CD8-positive, alpha-beta memory T cell (primary cell): ENCODE measurements at places on chromosomes 3 and 15. TPM values are rescaled to one million over a fixed set of nuclear protein-coding genes. Genes with fewer than 3 reads are reported as not detected.

DNA sequence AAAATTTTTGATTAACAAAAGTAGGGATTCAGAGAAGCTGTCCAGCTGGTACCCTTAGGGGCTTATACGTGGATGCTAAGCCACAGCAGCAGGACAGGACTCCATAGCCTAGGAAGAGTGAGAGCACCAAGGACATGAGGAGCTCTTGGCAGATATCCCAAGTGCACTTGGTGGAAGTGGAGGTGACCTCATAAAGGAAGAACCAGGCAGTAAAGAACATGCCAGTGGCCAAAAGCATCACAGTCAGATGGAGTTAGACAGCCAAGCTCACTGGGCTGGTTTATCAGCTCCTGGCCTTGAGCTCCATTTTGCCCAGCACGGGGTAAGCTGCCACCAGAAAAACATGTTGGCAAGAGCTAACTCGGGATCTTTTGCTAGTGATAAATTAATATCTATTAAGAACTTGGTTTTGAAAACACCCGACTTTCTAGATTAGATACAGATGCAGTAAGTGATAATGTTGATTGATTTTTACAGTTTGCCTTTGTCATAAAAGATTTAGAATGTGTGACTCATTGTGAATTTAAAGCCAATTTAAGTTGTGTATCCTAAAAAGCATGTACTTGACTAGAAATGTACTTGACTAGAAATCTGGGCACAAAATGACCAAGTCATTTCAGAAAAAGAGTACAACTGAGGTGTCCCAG is 108.0 kb downstream of the CMSS1 start:
- H3K36me3 ChIP-seq, result no peaks in the 10 kb centered on the region
- DNase-seq, result no peak
- H3K4me1 ChIP-seq, result no peaks in the 10 kb centered on the region
- H3K27ac ChIP-seq, result no peak overlapping the region
- no peaks in the 10 kb centered on the region for H3K27me3 ChIP-seq

Gene ALDH1L1
- not detected for total RNA-seq

Gene IL16
- 73.8 TPM for total RNA-seq

- DNase-seq, result no peak
- H3K4me3 ChIP-seq, result no peak overlapping the region
- no peaks in the 10 kb centered on the region for H3K36me3 ChIP-seq
- no peaks in the 10 kb centered on the region for H3K27me3 ChIP-seq
- H3K4me1 ChIP-seq, result no peaks in the 10 kb centered on the region
Measured at GRCh38 chr15:78836333-78836732, 25.1 kb upstream of the ADAMTS7 start.

DNA sequence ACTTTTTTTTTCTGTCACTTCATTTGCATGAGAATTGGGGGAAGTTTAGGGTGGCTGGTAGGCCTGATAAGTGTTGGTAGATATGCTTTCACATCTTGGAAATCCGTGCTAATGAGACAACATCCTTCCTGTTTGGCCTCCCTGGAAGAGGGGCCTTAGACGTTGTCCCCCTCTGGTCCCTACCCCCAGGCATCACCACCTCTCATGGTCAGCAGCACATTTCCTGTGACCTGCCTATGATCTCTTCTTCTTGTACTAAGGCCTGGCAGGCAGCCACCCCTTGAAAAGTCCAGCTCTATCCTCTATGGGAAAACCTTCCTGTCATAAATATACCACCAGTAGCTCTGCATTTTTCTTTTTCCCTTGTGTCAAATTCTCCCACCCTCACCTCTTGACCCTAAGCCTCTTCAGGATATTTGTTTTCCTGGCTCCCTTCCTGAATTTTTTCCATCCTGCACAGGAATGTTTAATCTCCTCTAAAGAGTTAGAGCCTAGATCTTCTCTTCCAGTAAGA is 107.8 kb downstream of the SNRK start:
- H3K4me1 ChIP-seq, result peaks cover 23% of the 10 kb centered on the region
- no peaks in the 10 kb centered on the region for H3K27me3 ChIP-seq

Gene ACAN
- not detected for total RNA-seq

Gene GOLGA6A
- total RNA-seq, result not detected

DNA sequence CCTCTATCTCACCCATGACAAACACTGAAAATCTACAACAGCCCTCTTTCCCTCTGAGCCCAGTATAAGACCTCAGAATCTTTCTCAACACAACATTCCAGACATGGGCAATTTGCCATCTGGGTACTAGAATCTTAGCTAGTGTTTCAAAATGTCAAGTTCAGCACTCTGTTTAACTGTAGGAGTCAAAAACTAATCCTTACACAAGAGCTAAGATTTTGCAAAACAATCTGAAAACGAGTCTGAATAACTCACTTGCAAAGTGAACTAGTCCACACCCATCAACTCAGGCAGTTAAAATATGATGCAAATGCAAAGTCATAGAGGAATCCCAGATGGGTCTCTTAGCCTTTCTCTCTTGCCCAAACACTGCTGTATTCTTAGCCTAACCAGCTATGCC is 67.8 kb downstream of the GPR176 start:
- no peaks in the 10 kb centered on the region for H3K36me3 ChIP-seq
- no peaks in the 10 kb centered on the region for H3K27me3 ChIP-seq
- no peaks in the 10 kb centered on the region for H3K4me1 ChIP-seq
- no peak overlapping the region for H3K4me3 ChIP-seq
- DNase-seq, result no peak

Gene CNTN4
- total RNA-seq, result not detected

Gene SPESP1
- 0.86 TPM for total RNA-seq

Gene TMEM108
- total RNA-seq, result not detected

DNA sequence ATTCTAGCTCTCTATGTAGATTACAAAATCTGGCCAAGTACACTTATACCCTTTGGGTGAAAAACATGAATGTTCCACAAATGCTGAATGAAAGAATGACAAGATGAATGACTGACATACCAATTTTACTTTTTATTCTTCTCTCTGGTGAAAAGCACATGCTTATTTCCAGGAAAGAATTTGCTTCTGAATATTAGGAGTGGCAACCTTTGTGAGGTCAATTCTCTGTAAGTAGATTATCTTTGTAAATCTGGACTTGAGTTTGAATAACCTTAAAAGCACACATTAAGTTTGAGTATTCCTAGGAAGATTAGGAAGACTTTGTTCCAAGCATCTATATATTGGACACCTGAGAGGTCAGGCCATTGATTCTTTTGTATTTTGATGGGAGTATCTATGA is 78.1 kb upstream of the P2RY1 start:
- no peaks in the 10 kb centered on the region for H3K36me3 ChIP-seq
- H3K4me3 ChIP-seq, result no peak overlapping the region
- no peak for DNase-seq
- H3K4me1 ChIP-seq, result no peaks in the 10 kb centered on the region

- no peak for DNase-seq
- no peak overlapping the region for H3K27ac ChIP-seq
- H3K27me3 ChIP-seq, result no peaks in the 10 kb centered on the region
- H3K36me3 ChIP-seq, result no peaks in the 10 kb centered on the region
- H3K4me3 ChIP-seq, result no peak overlapping the region
Measured at GRCh38 chr15:52912172-52912571, 122.0 kb upstream of the ONECUT1 start.

- no peak for DNase-seq
- no peaks in the 10 kb centered on the region for H3K36me3 ChIP-seq
- H3K27ac ChIP-seq, result no peak overlapping the region
- peaks cover 6% of the 10 kb centered on the region for H3K4me1 ChIP-seq
- no peaks in the 10 kb centered on the region for H3K27me3 ChIP-seq
- H3K4me3 ChIP-seq, result no peak overlapping the region
Measured at GRCh38 chr15:89141885-89142284, 53.6 kb downstream of the ABHD2 start.

DNA sequence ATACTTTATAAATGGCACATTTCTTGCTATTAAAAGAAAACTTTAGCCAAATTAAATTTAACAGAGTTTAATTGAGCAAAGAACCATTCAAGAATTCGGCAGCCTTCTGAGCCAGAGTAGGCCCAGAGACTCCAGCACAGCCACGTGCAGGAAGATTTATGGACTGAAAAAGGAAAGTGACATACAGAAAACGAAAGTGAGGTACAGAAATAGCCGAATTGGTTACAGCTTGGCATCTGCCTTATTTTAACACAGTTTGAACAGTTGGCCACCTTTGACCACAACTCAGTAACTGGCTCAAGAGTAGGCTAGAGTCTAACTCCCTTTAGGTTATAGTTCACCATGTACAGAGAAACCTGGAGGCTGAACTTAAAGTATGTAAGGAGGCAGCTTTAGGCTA is 17.6 kb downstream of the CFAP44 start:
- DNase-seq, result no peak
- peaks cover 15% of the 10 kb centered on the region for H3K36me3 ChIP-seq
- no peaks in the 10 kb centered on the region for H3K4me1 ChIP-seq
- H3K4me3 ChIP-seq, result no peak overlapping the region
- no peak overlapping the region for H3K27ac ChIP-seq

GRCh38 chr3:170953736-170954135 is 45.3 kb upstream of the EIF5A2 start:
- no peak overlapping the region for H3K27ac ChIP-seq
- DNase-seq, result no peak
- no peaks in the 10 kb centered on the region for H3K27me3 ChIP-seq
- H3K4me3 ChIP-seq, result no peak overlapping the region
- no peaks in the 10 kb centered on the region for H3K4me1 ChIP-seq
- no peaks in the 10 kb centered on the region for H3K36me3 ChIP-seq

DNA sequence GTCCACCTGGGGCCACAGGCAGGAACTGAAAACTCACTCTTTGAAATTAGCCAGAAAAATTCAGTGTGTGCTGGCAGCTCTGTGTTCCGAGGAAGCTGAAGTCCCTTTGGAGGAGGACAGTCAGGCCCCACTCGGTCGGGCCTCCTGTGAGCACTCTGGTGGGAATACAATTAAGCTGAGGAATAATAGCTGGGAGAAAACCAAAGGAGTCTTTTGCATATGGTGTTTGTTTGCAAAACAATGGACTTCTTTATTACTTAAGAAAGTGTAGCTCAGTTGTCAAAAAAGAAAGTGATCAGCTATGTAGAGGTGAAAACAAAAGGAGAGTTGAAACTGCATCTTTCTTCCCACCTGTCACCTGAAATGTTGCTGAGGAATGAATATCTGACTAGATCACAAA is 202.5 kb downstream of the MEIS2 start:
- no peaks in the 10 kb centered on the region for H3K4me1 ChIP-seq
- no peak for DNase-seq
- no peak overlapping the region for H3K4me3 ChIP-seq
- no peak overlapping the region for H3K27ac ChIP-seq

- H3K27me3 ChIP-seq, result peaks cover 3% of the 10 kb centered on the region
- no peak for DNase-seq
- H3K4me3 ChIP-seq, result no peak overlapping the region
- H3K36me3 ChIP-seq, result no peaks in the 10 kb centered on the region
Measured at GRCh38 chr15:78408961-78409360, 29.1 kb upstream of the IREB2 start.

GRCh38 chr3:123869165-123869564 is 15.0 kb downstream of the MYLK start:
- no peaks in the 10 kb centered on the region for H3K27me3 ChIP-seq
- no peak for DNase-seq
- H3K27ac ChIP-seq, result no peak overlapping the region
- H3K4me1 ChIP-seq, result no peaks in the 10 kb centered on the region

Gene ANO10
- total RNA-seq, result 12.3 TPM

DNA sequence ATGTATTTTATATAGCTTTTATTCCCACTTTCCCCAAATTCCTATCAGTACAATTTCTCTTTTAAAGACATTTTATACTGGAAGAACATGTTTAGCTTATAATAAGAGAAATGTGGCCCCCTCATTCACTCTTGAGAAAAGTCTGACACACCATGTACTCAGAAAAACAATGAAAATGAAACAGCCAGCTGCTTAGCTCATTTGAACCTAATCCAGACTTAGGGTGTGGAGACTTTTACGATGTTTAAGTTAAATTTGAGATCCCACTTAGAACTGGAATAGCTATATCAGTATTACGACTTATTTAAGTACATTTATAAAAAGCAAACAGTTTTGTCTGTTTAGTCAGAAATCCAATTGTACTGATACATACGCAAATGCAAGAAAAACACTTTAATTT is 252.3 kb upstream of the ARRDC4 start:
- no peak for DNase-seq
- H3K4me3 ChIP-seq, result no peak overlapping the region
- H3K27me3 ChIP-seq, result no peaks in the 10 kb centered on the region
- H3K27ac ChIP-seq, result no peak overlapping the region
- no peaks in the 10 kb centered on the region for H3K36me3 ChIP-seq

DNA sequence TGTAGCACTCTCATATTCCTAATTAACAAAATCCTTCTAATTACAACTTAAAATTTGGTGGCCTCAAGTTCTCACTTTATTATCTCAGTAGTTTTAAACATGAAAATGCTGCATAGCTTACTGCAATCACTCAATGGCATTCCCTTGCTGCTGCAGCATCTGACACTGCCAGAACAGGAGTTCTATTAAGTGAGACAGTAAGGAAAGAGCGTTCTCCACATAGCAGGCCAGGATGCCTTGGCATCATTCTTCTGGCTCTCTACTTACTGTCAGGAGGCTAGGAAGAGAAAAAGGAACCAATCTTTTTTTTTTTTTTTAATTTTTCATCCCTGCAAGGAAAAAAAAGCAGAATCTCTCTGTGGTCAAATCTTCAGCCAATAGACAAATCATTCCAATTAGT is 3.2 kb downstream of the CNBP start:
- H3K27ac ChIP-seq, result no peak overlapping the region
- H3K27me3 ChIP-seq, result no peaks in the 10 kb centered on the region
- no peak for DNase-seq

Gene TADA3
- 58.8 TPM for total RNA-seq

- no peak for DNase-seq
- H3K4me1 ChIP-seq, result peaks cover 22% of the 10 kb centered on the region
- H3K36me3 ChIP-seq, result no peaks in the 10 kb centered on the region
Measured at GRCh38 chr15:58355382-58355971, 76.3 kb upstream of the LIPC start.

DNA sequence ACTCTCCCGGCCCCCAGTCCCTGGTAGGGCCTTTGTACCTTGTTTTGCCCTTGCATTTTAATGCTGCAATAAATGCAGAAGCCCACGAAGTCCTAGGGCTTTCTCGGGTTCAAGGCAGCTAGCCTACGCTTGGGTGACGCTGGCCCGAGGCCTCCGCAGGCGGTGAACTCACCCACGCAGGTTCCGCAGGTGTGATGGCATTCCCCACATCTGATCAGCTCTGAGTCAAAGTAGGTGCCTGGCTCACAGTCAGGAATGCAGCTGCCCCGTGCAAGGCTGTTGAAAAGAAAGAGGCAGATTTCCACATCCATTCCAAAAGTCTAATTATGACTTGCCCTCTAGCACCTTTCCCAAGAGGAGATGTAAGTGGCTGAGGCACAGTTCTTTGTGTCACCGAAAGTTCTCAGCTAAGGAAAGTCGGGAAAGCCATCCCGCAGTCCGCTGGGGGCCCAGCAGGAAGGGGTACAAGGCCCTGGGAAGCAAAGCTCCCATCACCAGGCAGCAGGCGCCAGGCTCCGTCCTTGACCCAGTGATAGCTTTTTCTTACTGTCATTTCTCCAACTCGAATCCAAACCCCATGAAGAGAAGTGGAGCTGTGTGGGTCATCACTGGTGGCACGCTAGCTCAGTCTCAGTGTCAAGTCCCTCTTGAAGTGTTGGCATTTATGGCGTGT is 23.2 kb upstream of the SNRPA1 start:
- no peak overlapping the region for H3K27ac ChIP-seq
- peaks cover 12% of the 10 kb centered on the region for H3K4me1 ChIP-seq
- H3K27me3 ChIP-seq, result no peaks in the 10 kb centered on the region
- H3K4me3 ChIP-seq, result no peak overlapping the region
- H3K36me3 ChIP-seq, result no peaks in the 10 kb centered on the region
